Neural progenitor cell (in vitro differentiated cells): ENCODE measurements at places on chromosomes 2 and 18.
A peak's percentile ranks its signal among the peaks of the same experiment; 100 is the strongest.

DNA sequence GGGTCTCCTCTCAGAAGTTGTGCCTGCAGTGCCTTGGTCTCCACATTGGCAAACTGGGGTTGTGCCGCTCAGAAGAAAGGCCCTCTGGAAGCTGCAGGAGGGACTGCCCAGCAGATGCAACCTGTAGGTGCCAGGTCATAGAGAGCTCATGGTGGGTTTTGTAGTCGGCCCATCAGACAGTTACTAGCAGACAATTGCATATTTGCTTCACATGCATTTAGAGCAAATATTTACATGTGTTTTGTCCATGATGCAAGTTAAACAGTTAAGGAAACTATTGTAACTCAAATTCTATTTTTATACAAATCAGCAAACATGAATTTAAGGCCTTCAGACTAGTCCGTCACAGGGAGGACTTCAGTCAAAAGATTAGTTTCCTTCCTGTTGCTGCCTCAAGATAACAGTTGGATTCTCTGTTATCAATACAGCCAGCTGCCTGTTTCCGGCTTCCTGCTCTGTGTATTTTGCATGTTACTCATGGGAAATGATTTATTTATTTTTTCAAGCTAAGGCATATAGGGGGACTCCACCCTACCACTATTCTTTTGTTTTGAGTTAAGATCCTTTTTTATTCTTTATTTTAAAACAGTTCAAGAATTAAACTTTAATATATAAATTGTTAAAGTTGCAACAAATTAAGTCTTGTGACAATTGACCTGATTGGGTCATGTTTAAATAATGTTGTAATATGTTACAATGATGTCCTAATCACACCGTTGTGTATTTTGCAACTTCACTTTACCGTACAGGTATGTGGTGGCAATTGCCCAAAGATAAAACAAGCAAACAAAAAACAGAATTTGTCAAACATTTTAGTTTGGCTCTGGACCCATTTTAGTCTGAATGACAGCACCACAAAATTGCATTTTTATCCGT lies 133.5 kb downstream of the SPTBN1 start:
- H3K27me3 ChIP-seq = no peaks in the 10 kb centered on the region
- no peaks in the 10 kb centered on the region for H3K36me3 ChIP-seq
- H3K4me1 ChIP-seq = no peaks in the 10 kb centered on the region
- no peak overlapping the region for H3K27ac ChIP-seq
- no peak for DNase-seq
- H3K4me3 ChIP-seq = no peak overlapping the region

- no peaks in the 10 kb centered on the region for H3K27me3 ChIP-seq
- H3K36me3 ChIP-seq = no peaks in the 10 kb centered on the region
- no peak for DNase-seq
- no peak overlapping the region for H3K27ac ChIP-seq
- H3K4me1 ChIP-seq = peaks cover 11% of the 10 kb centered on the region
Observed at GRCh38 chr2:235954281-235954680, 213.9 kb downstream of the GBX2 start.

DNA sequence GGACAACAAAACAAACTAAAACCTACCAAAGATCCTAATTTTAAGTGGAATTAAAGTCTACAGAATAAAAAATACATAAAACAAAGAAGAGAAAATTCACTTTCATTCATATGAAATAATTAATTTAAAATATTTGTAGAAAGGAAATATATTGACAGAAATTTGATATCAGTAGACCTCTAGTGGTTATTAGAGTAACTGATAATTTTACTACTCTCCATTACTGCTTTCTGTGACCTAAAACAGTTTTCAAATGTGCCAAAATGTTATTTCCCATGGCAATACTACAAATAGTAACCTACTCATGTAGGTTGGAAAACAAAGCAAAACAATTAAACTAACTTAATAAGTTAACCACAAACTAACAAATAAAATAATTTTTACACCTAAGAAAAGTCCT lies 147.1 kb downstream of the NOL4 start:
- no peak overlapping the region for H3K27ac ChIP-seq
- no peak for DNase-seq
- no peak overlapping the region for H3K4me3 ChIP-seq
- H3K36me3 ChIP-seq = no peaks in the 10 kb centered on the region
- H3K4me1 ChIP-seq = no peaks in the 10 kb centered on the region
- H3K27me3 ChIP-seq = no peaks in the 10 kb centered on the region

DNA sequence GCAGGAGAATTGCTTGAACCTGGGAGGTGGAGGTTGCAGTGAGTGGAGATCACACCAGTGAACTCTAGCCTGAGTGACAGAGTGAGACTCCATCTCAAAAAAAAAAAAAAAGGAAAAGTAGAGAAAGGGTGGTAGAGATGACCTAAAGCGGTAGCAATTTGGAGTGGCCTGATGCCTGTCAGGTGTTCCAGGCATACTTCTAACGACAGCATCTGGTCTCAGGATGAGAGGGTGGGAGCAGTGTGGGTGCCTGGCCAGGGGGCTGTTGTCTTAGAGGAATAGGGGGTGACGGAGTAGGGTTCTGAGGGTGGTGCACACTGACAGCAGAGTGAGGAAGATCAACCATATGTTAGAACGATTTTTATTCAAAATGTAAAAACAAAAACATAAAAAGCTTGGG lies 21.8 kb downstream of the ZNF236 start:
- no peak for DNase-seq
- no peaks in the 10 kb centered on the region for H3K36me3 ChIP-seq
- no peaks in the 10 kb centered on the region for H3K4me1 ChIP-seq
- H3K27me3 ChIP-seq = no peaks in the 10 kb centered on the region
- H3K4me3 ChIP-seq = no peak overlapping the region

DNA sequence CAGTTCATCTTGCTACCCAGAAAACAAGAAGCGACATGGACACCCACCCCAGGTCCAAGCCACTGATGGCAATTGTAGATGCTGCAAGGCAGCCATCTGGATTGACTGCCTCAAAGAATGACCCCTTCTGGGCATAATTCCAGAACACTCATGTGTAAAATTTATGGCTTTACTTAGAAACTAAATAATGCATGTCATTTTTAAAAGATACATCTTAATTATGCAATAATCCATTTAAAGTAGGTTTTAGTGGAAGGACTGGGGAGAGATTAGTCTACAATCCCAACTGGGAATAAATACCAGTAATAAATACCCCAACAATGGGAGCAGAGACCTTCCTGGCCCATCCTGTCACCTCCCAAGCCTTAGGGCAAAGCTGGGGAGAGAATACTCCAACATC lies 247.7 kb downstream of the SS18 start:
- no peak overlapping the region for H3K27ac ChIP-seq
- H3K27me3 ChIP-seq = no peaks in the 10 kb centered on the region
- H3K4me1 ChIP-seq = no peaks in the 10 kb centered on the region
- DNase-seq = no peak
- H3K36me3 ChIP-seq = no peaks in the 10 kb centered on the region

GRCh38 chr2:137952586-137953129 lies 11.6 kb upstream of the HNMT start:
- H3K36me3 ChIP-seq = no peaks in the 10 kb centered on the region
- no peak overlapping the region for H3K27ac ChIP-seq

- no peaks in the 10 kb centered on the region for H3K27me3 ChIP-seq
- no peak overlapping the region for H3K27ac ChIP-seq
- no peak overlapping the region for H3K4me3 ChIP-seq
- DNase-seq = no peak
- H3K4me1 ChIP-seq = no peaks in the 10 kb centered on the region
Observed at GRCh38 chr2:150663143-150663542, 175.7 kb upstream of the RND3 start.

GRCh38 chr2:149050188-149050587 lies 11.7 kb downstream of the LYPD6B start:
- H3K27me3 ChIP-seq = no peaks in the 10 kb centered on the region
- H3K36me3 ChIP-seq = no peaks in the 10 kb centered on the region
- H3K27ac ChIP-seq = no peak overlapping the region
- no peaks in the 10 kb centered on the region for H3K4me1 ChIP-seq

DNA sequence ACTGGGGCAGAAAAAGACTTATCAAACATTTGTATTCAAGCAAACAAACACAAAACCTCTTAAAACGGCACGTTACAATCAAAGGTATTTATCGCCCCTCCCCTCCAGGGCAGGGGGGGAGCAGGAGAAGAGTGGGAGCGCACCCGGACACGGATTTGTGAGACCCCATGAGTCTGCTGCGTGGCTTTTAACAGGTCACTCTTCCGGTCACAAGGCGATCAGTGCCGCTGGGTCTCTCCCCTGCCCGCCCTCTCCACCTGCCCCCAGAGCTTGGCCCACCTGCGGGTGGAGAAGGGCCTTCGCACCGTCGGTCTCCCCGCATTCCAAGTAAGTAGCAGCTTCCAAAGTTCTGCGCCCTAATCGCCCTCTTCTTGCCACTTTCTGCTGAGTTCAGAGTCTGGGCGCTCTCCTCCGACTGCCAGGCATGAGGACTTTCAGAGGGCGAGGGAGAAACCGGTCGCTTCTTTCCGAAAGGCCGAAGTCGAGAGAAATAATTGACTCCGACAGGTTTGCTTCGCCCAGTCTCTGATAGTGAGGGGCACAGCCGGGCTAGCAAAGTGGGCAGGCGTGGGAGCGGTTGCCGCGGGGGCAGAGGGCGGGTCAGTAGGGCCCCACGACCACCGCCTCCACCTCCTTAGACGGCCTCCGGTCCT lies 800 bp downstream of the RPRM start:
- H3K36me3 ChIP-seq = no peaks in the 10 kb centered on the region
- H3K27me3 ChIP-seq = peaks cover 47% of the 10 kb centered on the region
- DNase-seq = peak; percentile 58

- no peak overlapping the region for H3K4me3 ChIP-seq
- H3K27me3 ChIP-seq = no peaks in the 10 kb centered on the region
- no peaks in the 10 kb centered on the region for H3K4me1 ChIP-seq
- DNase-seq = peak; percentile 61
- H3K27ac ChIP-seq = no peak overlapping the region
Observed at GRCh38 chr2:119753041-119753929, 6.4 kb upstream of the PTPN4 start.

- peaks cover 48% of the 10 kb centered on the region for H3K4me1 ChIP-seq
- H3K27me3 ChIP-seq = no peaks in the 10 kb centered on the region
- H3K36me3 ChIP-seq = no peaks in the 10 kb centered on the region
- H3K4me3 ChIP-seq = no peak overlapping the region
- H3K27ac ChIP-seq = no peak overlapping the region
Observed at GRCh38 chr2:236856848-236857235, 228.8 kb upstream of the COPS8 start.

DNA sequence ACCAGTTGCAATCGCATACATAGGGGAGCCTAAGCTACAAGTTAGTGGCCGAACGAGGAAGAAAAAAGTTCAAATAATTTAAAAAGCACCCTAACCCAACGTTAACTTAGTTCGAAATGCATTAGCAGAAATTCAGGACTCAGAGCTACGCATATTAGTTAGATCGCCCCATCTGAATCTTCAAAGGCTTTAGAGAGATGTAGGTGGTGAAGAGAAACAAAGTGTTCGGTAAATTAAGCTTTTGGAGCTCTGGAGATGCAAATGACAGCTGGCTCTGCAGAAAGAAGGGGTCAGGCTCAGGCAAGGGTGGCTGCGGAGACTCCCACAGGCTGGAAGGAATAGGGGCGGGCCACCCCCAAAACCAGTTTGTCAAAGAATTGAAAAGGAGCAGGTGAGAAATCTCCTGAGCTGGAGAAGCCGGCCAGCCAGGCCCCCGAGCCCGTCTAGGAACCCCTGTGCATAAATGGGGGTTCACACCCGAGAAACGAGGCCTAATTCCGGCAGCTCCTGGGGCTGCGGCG lies 621 bp downstream of the TXNL1 start:
- no peaks in the 10 kb centered on the region for H3K36me3 ChIP-seq
- H3K4me1 ChIP-seq = peaks cover 9% of the 10 kb centered on the region
- peak overlapping the region; percentile 84 for H3K4me3 ChIP-seq
- peak; percentile 30 for DNase-seq
- H3K27ac ChIP-seq = peak overlapping the region; percentile 66

DNA sequence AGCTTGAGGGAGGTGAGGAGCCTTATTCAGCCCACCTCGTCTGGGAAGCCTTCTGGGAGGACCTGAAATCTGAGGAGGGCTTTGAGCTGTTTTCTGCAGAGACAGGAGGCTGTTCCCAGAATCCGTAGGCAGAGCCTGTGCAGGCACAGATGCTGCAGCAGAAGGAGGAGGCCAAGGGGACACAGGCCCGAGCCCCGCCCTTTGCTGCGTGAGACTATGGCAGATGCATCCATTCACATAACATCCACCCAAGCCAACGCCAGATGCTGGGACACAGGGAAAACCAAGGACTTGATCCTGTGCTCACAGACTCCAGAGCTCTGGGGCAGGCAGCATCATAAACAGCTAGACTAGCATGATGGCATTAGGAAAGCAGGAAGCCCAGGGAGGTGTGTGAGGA lies 98.2 kb downstream of the KCNF1 start:
- H3K4me3 ChIP-seq = no peak overlapping the region
- no peaks in the 10 kb centered on the region for H3K4me1 ChIP-seq
- H3K27me3 ChIP-seq = no peaks in the 10 kb centered on the region
- no peaks in the 10 kb centered on the region for H3K36me3 ChIP-seq
- no peak for DNase-seq

DNA sequence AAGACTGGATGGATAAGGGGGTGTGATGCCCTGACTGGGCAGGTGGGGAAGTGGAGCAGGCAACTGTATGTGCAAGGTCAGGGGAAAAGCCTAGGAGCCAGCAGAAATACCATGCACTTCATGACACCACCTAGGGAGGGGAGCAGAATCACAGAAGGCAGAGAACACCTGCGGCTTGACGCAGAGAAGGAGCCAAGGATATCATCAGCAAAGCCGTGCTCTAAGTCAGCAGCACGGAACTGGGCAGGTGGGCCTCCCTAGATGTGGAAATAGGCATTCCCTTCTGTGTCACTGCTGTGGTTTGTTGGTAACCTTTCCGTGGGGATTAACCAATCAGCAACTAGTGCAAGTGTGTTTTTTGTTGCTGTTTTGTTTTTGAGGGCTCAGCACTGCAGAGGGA lies 41.3 kb downstream of the HDLBP start:
- H3K36me3 ChIP-seq = no peaks in the 10 kb centered on the region
- no peaks in the 10 kb centered on the region for H3K4me1 ChIP-seq
- no peak overlapping the region for H3K27ac ChIP-seq
- no peak for DNase-seq
- H3K27me3 ChIP-seq = no peaks in the 10 kb centered on the region

DNA sequence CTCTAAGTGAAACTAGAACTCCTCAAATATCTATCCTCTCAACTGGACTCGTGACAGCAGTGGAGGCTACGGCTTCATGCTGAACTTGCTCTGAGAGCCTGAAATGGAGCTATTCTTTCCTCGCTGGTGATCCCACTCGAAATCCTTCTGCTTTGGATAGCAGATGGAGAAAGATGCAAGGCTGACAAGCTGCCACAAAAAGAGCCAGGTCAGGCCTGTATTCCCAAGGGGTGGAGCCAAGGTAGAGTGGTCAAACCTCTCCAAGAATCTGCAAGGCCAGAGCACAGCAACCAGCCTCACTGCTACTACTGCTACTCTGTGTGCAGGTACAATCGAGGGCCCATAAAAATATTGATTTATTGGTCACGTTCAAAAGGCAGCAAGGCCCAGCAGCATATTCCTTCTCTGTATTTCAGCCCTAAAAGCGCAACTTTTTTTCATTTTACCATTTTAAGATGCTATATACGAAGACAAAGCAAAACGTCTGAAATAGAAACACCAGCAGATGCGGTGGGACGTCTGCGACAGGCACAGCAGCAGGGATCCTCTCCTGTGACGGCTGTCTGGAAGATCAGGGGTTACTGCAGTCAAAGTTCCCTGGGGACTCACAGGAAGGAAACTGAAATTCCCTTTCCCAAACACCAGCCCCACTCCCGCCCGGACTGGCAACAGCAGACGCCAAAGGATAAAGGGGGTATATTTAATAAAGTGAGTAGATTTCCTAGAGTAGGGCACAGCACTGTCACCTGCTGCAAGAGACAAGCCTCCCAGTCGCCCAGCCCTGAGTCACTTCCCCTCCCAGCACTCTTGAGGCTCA lies 2.4 kb downstream of the SPRED2 start:
- peaks cover 61% of the 10 kb centered on the region for H3K27me3 ChIP-seq
- no peak overlapping the region for H3K27ac ChIP-seq
- H3K4me1 ChIP-seq = peaks cover 10% of the 10 kb centered on the region
- H3K36me3 ChIP-seq = no peaks in the 10 kb centered on the region
- peak; percentile 19 for DNase-seq
